Cortex of kidney (tissue), 1 donor: ENCODE measurements at places on chromosomes 5 and 9.

- DNase-seq, result no peak
These were observed 26.0 kb upstream of the SPATA31D4 start for GRCh38 chr9:81902196-81902595.

- DNase-seq, result no peak
These were observed 311.2 kb downstream of the TRIM32 start for GRCh38 chr9:116998305-116998704.

DNA sequence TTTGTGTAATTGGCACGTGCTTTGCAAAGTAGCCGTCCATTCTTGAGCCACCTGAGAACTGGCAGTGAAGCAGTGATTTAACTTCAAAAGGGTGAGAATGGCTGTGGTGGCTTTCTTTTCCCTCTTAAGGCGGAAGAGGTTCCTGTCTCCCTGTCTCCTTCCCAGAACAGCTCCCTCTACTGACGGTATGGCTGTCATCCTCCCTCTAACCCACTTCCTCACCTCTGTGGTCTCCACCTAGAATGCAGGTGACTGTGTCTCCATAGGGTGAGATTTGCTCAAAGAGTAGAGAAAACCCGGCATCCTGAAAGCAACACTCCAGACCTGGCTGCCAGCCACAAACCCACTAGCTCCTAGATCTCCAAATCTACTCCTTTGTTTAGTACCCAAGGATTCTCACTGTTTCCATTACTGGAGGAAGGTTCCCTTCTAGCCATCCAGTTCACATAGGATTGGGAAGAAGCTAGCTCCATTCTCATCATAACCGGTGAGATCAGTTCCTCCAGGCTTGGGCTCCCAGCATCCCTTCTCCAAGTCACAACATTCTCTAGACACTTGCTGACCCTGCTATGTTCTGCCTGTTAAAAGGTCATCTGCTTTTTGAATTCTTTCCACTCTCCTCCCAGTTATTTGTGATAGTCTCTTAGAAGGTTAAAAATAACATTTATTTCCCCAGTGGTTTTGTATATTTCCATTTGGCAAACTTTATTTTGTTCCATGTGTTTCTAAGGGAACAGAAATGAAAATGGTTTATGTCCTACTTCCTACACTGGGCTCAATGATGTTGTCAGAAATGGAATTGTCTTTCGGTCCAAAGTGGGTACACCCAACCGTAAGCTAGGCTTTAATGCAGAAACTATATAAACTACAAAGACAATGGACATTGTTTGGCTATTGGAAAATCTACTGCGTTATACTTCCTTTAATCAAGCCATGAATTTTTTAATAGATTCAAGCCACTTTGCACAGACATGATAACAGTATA is 269.4 kb downstream of the CWC27 start:
- DNase-seq, result no peak

GRCh38 chr5:131441184-131441583 is 177.3 kb downstream of the CDC42SE2 start:
- no peak for DNase-seq
